ENCODE measurements at places on chromosomes 6 and 20.

DNA sequence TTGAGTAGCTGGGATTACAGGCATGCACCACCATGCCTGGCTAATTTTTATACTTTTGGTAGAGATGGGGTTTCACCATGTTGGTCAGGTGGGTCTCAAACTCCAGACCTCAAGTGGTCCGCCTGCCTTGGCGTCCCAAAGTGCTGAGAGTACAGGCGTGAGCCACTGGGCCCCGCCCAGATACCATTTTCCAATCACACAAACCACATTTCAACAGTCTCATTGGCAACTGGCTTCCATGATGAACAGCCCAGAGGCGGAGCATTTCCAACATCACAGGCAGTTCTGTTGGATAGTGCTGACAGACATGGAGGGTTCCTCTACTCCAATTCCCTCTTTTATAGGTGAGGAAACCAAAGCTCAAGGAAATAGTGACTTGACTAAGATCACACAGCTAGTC lies 43.9 kb upstream of the PLCB4 start:
- DNase-seq, result no peak

GRCh38 chr6:26604026-26604425 lies 7.3 kb downstream of the ABT1 start:
- DNase-seq, result no peak

DNA sequence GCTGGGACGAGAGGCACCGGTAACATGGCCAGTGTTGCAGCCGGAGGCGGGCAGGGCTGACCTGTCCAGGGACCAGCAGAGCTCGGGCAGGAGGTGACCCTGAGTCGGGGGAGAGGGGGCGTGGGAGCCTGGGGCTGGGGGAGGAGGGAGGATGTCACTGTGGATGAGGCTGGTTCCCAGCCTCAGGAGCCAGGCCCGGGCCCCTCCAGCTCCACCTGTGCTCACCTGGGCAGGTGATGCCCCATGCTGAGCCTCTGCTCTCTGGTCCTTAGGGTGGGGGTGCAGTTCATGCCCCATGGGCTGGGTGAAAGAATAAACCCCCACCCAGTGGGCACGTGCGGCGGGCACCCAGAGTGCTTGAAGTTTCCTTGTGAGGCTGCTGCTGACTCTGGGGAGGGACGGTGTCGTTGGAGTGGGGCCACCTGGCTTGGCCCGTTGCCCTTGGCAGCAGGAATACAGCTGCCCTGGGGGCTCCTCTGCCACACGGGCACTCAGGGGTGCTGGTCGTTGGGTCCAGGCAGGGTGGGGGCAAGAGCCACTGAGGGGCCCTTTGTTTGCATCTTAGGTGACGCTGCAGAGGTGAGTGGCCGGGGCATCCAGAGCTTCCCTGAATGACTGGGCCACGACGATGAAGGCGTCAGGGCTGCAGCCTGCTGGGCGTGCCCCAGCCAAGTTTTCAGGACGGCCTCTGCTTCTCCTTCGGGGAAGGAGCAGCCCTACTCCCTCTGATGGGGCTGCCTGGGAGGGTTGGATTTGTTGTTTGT lies 24.7 kb upstream of the BHLHE23 start:
- no peak for DNase-seq

DNA sequence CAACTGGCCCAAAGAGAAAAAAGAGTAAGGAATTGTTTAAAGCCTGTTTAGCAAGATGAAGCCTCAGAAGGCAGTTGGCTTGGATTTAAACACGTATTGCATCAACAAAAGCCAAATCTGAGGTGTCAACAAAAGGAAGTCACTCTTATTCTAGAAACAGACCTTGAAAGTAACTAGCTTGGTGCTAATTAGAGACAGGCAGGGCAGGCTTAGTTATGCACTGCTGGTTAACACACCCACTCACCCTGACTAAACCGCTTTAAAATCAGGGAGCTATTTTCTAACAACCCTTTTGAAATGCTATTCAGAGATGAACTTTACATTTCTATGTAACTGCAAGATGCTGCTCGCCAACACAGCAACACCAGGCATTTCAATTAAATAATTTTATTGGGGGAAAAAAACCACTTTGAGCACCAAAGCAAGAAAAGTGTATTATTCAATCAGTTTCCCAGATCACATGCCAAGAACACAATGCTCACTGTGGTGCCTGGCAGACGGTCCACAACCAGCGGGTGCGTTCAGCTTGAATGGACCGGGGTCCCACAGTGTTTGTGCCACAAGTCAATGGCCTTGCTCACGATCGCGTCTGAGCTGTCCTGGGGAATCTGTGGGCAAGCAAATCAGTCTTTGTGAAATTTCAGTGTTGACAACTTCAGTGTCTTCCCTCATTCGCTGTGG lies 23.6 kb downstream of the TBC1D7 start:
- DNase-seq, result no peak

DNA sequence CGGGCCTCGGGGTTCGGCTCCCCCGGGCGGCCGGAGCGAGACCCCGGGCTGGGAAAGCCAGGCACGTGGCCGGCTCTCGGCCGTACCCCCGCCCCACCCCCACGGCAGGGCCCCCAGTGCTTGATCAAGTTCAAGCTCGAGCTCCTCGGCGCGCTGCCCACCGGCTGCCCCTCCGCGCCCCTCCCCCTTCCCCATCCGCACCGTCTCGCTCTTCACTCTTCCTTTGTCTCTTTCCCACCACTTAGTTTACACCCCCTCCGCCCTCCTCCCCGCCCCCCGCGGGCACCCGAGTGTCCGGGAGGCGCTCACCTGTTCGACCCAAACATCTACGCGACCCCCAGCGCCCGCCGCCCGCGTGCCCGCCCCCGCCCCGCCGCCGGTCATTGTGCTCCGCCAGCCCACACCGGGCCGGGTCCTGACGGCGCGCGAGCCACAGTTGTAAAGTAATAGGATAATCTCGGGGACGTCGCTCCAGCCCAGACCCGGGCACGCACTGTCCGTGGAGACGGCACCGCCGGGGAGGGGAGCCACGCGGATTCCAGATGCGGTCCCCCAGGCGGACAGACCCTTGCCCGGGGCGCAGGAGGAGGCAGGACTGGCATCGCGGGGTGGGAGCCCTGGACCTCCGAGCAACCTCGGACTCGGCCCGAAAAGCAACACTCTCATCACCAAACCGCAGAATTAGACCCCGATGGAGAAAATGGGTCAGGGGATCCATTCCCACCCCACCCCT lies 100.7 kb downstream of the NOL4L start:
- DNase-seq, result no peak

- DNase-seq, result no peak
These were observed 85.2 kb downstream of the KIF16B start for GRCh38 chr20:16488086-16488485.

DNA sequence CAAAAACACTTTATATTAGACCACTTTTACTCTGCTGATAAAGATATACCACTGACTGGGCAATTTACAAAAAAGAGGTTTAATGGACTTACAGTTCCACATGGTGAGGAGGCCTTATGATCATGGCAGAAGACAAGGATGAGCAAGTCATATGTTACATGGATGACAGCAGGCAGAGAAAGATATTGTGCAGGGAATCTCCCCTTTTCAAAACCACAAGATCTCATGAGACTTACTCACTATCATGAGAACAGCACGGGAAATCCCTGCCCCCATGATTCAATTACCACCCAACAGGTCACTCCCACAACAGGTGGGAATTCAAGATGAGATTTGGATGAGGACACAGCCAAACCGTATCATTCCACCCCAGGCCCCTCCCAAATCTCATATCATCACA lies 1383.8 kb upstream of the MAP3K7 start:
- no peak for DNase-seq

GRCh38 chr6:15079288-15079817 lies 166.5 kb upstream of the JARID2 start:
- DNase-seq, result no peak

- peak; percentile 19 for DNase-seq
These were observed 19.1 kb upstream of the CHMP4B start for GRCh38 chr20:33791959-33792597.

- no peak for DNase-seq
These were observed 13.3 kb upstream of the KCNK15 start for GRCh38 chr20:44732327-44732726.

- DNase-seq, result no peak
These were observed 129.2 kb downstream of the TMEM242 start for GRCh38 chr6:157194110-157194509.

DNA sequence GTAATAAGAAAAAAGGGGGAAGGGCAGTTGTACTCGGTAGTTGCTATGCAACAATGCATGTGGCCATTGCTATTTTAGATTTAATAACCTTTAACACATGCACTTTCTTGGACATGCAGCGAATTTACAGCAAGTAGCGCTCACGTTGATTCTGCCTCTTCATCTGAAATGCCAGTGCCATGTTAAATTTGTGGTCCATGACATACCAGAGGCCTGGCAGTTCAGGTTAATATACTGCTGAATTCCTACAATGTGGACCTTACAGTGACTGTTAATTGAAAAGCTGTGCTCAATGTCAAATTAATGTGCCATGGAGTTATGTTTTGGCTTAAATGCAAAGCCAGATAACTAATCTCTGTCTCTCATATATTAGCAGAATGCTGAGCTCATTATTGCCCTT lies 699.7 kb downstream of the DOK5 start:
- DNase-seq, result no peak

DNA sequence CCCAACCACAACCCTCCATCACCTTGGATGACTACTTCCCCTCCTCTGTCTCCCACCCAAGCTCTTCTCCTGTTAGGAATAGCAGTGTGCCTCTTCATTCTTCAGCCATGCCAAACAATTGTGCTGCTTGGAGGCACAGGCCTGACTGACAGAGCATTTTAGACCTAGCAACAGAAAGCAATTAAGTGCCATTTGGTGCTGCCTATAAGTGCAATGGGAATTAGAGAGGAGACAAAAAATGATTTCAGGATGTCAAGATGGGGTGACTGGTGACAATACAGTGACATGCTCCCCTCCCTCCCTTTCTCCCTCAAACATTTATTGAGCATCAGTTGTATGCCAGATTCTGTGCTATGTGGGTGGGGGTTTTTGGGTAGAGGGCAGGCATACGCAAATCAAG lies 322.6 kb upstream of the MOCS1 start:
- DNase-seq, result no peak

DNA sequence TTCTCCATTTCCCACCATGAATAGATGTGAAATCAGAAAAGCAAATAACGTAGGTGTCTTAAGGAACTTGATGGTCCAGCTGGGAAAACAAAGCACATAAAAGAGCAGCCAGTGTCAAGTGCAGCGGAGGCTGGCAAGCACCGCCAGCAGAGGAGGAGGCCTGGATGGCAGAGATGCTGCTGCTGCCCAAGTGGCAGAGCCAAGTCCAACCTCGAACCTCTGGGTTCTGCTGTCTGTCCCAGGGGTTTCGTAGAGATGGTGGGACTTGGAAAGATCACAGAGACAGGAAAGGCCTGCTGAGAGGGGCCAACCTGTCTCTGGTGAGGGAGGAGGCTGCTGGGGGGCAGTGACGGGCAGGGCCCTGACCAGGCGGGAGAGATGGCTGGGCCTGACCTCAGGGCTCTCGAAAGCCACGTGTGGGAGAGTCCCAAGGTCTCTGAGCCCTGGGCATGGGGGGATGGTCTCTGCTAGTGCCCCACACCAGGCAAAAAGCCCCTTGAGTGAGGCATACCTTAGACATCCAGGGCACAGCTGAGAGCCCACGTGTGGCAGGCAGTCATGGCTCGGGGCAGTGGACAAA lies 77.3 kb downstream of the TCP11 start:
- no peak for DNase-seq

DNA sequence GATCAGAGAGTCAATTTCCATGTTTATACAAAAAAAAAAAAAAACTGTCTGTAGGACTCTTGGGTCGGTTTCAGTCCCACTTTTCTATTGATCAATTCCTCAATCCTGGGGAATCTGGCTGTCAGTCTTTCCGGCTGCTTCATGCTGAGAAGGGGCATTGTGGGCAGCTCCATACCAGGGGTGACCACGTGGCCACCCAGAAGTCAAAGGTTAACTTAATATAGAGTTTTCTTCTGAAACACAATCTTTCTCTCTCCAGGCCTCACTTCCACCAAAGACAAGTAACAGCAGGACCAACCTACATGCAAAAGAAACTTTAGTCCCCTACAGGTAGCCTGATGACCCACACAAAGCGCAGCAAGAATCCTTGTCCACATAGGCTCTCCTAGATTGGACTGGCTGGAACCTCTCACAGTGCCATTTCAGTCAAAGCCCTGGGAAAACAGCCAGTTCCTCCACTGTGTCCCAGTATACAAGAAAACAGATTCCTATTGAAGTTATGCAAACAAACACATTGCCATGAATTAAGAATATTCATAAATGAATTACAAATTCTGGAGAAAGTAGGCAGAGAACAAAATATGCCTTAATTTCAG lies 18.5 kb upstream of the SERPINB9 start:
- DNase-seq, result no peak

DNA sequence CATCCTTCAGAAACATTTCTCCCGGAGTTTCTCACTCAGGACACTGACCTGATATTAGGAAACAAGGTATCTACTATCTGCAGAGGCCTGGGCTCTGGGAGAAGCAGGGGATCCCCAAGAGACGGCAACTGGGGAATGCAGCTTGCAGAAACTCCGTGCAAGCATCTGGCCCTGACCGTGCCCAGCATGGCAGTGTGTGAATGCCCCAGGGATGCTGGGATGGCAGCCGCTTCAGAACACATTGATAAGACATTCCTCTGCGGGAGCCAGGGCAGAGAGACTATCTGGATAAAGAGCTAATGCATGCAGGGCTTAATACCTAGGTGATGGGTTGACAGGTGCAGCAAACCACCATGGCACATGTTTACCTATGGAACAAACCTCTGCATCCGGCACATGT lies 55.4 kb downstream of the NFATC2 start:
- no peak for DNase-seq

DNA sequence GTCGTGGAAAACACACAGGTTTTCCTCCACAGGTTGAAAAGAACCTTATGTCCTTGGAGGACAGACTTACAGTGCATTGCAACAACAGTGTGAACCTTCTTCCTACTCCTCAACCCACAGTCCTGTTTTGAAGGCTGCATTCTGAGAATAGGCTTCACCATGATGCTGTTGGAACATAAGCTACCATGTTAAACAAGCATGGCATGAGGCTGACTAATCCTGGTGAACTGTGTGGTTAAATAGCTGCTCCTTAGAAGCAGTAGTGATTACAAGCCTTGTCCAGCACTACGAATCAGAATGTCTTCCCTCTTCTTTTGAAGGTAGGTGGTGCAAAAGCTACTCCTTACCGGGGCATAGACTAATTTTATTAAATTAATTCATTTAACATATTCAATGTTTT lies 368.5 kb upstream of the EPHA7 start:
- DNase-seq, result no peak

- no peak for DNase-seq
These were observed 84.1 kb downstream of the ZFAND3 start for GRCh38 chr6:37903351-37904340.

- no peak for DNase-seq
These were observed 1030.6 kb downstream of the KIF16B start for GRCh38 chr20:15542655-15543054.

DNA sequence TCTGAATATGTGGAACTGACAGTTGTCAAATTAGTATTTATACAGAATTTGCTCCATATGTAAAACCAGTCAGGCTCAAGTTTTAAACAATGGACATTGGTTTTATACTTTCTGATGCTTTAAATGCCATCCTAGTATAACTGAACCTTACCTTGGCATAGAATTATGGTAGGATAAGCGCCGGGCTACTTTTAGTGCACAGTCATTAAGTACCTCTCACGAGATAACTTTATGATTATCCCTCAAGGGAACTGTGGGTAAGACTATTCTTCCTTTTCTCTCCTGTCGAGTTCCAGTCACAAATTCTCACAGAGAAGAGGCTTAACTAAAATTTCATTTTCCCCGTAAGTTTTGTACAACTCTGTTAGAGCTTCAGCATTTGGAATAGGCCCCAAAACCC lies 110.6 kb upstream of the PTPRK start:
- no peak for DNase-seq

All from AML-193 (cell line).